ENCODE measurements at places on chromosomes 6 and 20.

- DNase-seq, result no peak
These were observed 20.1 kb upstream of the MTCL3 start for GRCh38 chr6:127539272-127539671.

DNA sequence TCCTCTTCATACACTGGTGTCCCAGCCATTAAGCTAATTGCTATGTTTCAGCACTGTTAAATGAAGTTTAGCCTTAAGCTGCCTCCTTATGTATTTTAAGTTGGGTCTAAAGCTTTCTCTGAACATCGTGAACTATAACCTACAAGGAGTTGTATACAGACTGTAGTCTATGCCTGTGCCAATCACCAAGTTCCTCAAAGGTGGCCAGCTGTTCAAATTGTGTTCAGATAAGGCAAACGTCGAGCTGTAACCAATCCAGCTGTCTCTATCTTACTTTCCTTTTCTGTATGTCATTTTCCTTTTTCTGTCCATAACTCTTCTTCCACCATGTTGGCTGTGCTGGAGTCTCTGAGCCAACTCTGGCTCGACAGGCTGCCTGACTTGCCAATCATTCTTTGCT lies 199.6 kb downstream of the OGFRL1 start:
- DNase-seq, result no peak

DNA sequence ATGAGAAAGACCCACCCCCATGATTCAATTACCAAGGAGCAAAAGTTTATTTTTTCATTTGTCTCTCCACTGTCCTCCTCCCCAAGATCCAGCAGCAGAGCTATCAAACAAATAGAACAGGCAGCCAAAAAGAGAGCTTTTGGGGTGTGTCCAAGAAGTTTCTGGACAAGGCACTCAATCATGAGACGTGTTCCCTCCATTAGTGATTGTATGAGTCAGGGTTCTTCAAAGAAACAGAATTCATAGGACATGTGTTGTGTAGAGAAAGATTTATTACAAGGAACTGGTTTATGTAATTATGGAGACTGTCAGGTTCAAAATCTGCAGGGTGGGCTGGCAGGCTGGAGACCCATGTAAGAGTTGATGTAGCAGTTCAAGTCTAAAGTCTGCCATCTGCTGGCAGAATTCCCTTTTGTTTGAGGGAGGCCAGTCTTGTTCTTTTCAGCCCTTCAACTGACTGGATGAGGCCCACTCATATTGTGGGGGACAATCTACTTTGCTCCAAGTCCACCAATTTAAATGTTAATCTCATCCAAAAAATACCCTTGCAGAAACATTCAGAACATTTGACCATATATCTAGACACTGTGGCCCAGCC lies 248.1 kb upstream of the OPRM1 start:
- peak; percentile 14 for DNase-seq

GRCh38 chr6:88843040-88843439 lies 120.4 kb downstream of the RNGTT start:
- DNase-seq, result no peak

DNA sequence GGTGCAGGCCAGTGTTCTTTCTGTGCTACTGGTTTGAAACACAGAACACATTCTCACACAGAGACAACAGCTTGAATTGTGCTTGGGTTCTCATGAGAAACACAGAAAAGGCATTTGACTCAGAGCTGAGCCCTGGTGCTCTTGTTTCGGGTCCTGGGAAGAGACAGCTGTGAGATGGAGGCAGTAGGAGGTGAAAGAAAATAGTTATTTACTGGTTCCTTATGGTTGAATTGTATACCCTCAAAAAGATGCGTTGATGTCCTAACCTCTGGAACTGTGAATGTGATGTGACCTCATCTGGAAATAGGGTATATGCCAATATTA lies 87.1 kb upstream of the RPS6KA2 start:
- no peak for DNase-seq

DNA sequence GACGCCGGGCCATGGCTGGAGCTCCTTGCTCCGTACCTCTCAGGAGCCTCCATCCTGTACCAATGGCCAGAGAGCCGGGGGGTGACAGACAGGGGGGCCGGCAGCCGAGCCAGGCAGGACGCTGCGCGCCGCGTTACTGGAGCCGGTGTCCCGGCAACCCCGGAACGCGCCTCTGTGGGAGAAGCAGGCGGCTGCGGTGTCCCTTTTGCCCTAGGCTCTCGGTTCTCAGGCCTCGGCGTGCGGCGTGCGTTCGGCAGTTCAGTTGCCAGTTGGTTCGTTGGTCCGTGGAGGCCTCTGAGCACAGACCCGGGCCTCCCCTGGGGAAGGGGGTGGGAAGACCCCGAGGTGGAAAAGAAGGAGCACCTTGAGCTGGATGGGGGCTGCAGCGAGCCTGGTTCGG lies at the start of gene SPATS1:
TSS of gene SPATS1 (plus strand) at position 162 of the 400 bp plus-strand sequence. CDS start 446 bp downstream, outside the sequence.
- DNase-seq, result no peak

GRCh38 chr6:141326426-141326825 lies 806.3 kb upstream of the GJE1 start:
- DNase-seq, result peak; percentile 91

- DNase-seq, result no peak
These were observed 158.3 kb downstream of the OPRM1 start for GRCh38 chr6:154197196-154197860.

DNA sequence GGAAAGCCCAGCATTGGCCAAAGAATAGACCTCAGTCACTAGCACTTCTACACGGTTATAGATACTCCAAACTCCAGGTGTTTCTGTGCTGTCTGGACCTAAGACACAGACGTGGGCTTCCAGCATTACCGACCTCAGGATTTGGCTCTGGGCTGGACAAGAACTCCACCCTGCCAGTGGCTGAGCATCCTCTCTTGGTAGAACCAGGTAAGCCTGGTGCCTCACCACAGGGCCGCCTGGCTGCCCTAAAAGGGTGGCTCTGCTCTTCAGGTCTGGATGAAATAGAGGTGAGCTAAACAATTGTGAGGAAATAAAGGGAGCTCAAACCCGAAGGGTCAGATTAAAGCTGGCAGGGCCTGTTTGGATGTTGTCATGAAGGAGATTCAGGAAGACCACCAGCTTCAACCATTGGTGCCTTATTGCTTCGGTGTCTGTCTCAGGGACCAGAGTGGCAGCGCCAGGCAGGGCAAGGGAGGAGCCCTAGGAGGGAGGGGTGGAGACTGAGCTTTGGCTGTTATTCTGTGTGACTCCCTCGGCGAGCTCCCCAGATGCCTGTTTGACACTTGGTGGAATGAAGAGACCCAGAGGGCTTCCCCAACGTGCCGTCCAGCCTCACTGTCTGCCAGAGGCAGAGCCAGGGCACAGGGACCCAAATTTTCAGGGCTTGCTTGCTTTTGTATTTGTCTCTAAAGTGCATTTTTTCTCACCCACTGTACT lies 8.6 kb downstream of the SYNDIG1 start:
- no peak for DNase-seq

GRCh38 chr6:101444717-101445116 lies 51.2 kb downstream of the GRIK2 start:
- DNase-seq, result no peak

DNA sequence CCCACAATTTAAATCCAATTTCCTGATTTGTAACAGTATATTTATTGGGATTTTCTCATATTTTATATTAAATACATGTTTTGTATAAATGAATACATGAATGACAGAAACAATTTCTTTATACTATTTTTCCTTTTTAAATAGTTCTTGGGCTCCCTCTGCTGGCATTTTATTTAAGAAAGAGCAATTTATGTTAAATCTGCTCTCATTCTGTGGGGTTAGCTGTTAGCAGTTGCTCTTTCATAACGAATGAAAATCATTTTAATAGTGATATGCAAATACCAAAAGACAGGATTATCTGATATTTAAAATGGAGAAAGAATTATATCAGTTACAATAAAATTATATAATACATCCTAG lies 118.3 kb downstream of the RALGAPA2 start:
- DNase-seq, result peak; percentile 25

- DNase-seq, result no peak
These were observed 82.0 kb downstream of the EZR start for GRCh38 chr6:158737082-158737709.

DNA sequence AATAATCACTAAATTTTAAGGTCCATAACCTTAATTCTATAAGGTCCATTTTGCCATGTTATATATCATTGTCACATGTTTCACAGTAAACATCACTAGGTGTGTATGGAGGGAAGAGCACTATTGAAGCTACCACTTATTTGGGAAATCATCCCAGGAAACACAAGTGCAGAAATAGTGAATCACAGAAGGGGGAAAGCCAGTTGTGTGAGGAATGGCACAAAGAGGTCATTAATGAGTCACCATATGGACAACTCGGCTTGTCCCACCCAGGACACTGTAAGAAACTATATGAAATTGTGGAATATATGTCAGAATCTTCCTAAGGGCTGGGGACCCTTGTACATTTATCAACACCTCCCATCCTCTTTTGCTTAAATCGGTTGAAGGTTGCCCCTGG lies 13.7 kb downstream of the BTN3A1 start:
- DNase-seq, result no peak

DNA sequence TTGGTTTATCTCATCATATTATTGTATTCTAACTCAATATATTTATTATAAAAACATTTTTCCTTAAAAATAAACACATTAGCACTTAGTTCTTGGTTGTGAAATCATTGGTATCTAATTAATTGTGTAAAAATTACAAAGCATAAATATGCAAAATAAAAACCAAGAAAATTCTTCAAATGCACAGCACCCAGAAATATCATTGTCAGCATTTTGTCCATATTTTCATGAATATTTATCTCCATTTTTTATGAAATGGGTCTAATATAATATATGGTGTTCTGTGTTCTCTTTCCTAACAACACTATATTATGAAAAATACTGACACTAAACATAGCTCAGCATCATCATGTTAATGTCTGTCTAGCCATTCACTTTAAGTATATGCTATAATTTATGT lies 877.8 kb upstream of the MAP3K7 start:
- no peak for DNase-seq

- DNase-seq, result no peak
These were observed 379 bp downstream of the CABLES2 start for GRCh38 chr20:62406635-62407176.

DNA sequence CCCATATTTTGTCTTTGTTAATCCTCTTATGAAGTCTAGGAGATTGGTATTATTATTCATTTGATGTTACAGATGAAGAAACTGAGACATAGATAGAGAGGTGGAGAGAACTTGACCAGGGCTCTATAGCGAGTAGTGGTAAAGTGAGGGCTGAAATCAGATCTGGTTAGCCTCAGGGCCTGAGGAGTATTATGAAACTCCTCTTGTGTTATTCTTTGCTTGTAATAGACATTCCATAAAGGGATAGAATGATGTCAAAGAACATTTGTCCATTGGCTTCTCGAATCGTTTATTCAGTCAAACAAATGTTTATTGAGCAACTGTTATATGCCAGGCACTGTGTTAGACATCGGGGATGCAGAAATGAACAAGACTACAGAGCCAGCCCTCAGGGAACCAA lies at the start of gene IL22RA2:
TSS of gene IL22RA2 (minus strand) at position 144 of the 400 bp plus-strand sequence. CDS start 11,895 bp downstream, outside the sequence.
- no peak for DNase-seq

DNA sequence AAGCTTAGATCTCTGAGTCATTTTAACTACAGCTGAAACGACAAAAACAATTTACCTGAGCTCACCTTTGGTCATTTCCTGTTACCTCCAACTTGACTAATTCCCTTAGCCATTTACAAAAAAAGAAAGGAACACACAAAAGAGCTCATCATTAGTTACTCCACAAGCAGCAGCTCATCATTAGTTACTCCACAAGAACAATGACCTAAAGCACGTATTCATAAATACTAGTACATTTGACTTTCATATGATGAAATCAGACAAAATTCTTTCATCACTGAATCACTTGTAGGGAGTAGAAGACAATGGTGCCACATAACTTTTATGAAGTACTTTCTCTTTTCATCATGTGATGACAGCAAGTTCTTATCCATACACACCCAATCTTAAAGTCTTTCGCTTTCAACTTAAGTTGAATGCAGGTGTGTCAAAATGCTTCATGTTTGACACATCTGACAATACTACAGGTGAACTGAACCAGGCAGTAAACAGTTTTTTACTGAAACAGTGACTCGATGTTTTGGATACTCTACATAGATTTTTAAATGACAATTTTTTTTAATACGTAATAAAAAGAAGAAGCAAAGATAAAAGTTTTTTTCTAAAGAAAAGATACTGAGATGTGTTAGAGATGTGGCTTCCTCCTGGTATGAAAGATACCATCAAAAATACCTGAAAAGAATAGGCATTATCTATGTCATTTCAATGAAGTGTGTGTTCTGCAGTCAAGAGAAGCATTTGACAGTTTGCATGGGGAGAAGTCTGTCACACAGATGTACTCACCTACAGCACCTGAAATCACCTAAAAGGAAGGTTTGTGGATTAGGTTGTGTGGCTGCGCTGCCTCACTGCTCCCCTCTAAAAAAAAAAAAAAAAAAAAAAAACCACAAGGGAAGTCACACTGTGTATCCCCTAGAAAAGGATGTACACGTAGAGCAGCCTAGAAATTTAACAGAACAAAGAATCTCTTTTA lies 109.1 kb downstream of the PRDM1 start:
- no peak for DNase-seq

GRCh38 chr6:38498805-38499445 lies 140.8 kb downstream of the BTBD9 start:
- DNase-seq, result no peak

DNA sequence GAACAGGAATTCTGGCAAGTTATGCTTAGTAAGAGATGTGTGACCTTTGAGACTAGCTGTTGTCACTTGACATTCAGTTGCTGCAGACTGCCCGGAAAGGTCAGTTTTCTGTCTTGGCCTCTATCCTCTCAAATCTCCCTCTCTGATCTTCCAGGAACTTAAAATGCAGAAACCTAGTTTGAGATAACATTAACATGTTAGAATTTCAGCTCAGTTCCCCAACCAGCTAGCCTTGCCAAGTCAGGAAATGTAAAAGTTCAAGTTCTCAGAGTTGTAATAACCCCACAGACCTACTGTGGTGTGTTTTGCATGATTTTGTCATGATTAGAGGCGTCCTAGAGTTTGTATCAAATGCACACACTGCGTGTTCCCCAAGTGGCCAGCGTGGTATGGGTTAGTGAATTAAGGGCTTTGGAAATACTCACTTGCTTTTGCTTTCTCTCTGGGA lies 46.6 kb downstream of the DUSP22 start:
- no peak for DNase-seq

DNA sequence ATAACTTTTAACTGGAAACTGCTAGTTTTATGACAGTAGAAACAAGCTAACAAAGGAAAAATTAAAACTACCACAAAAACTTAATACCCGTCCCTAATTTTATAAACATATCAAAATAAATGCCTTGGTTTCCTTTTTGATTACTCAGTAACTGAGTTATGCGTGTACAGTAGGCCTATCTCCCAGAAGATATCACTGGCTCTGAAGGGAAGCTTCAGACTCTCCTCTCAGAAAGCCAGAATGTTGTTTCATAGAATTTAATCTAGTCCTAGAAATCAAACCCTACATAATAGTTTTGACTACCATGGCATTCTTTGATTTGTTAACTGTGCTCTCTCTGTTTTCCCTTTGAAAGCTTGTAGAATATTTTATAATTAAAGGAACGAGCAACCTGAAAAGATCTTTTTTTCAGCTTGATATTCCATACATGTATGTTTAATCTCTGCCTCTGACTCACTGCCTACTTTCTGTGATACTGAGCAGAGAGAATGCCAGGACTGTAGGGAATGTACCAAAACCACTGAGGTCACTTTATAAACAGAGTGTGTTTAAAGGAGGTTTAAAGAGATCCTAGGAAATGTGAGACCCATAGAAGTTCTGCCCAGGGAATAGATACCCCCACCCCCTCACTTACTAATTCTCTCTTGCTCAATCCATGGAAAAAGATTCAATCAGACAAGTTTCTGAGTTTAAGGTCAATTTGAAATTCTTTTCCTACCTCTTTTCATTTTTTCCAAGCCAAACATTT lies 311.5 kb downstream of the HDGFL1 start:
- DNase-seq, result peak; percentile 79

- DNase-seq, result no peak
These were observed 42.1 kb upstream of the FAM83D start for GRCh38 chr20:38883981-38884733.

Data from Caki2 (cell line).